ENCODE measurements at places on chromosomes 1 and 21. TPM values are rescaled to one million over a fixed set of nuclear protein-coding genes. Genes with fewer than 3 reads are reported as not detected.

The MTR gene
- polyA plus RNA-seq: 7.3 TPM

GRCh38 chr1:233328142-233328921, 808 bp downstream of the MAP3K21 start:
- peak; percentile 71 for DNase-seq

The ELF3 gene
- 0.11 TPM for polyA plus RNA-seq

DNA sequence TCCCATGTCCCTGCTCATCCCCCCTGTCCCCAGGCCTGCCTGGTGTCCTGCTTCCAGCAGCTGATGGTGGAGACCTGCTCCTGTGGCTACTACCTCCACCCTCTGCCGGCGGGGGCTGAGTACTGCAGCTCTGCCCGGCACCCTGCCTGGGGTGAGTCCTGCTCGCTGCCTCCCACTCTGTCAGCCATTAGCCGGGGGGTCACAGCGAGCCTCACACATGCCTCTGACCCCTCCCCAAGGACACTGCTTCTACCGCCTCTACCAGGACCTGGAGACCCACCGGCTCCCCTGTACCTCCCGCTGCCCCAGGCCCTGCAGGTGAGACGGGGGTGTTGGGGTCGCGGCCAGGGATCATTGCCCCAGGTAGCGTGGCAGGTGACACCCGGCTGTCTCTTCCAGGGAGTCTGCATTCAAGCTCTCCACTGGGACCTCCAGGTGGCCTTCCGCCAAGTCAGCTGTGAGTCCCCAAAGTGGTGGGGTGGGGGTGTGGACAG, 10.0 kb downstream of the SCNN1D start:
- peak; percentile 89 for DNase-seq

GRCh38 chr1:32801096-32801715, 16.0 kb downstream of the YARS1 start:
- no peak for DNase-seq

DNA sequence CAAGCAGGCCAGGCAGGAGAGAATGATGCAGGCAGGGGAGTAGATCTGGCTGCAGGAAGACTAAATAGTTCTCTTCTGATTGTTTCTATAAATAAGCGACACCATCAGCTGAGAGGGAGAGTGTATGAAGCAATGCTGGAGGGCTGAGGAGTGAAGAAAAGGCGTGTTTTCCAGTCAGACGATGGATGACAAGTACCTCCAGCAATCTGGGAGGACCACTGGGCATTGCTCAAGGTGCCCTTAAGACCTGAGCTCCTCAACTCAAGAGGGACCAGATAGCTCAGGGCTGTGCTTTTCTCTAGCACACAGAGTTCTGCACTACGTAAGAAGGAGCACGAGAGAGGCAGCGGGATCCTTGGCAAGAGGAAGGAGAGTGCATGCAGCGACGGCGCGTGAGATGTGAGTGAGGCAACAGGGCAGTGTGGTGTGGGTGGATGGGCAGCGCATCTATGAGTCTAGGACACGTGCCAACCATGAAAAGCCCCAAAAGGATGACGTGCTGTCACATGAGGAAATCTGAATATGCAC, 36.0 kb downstream of the PABPC4 start:
- no peak for DNase-seq

DNA sequence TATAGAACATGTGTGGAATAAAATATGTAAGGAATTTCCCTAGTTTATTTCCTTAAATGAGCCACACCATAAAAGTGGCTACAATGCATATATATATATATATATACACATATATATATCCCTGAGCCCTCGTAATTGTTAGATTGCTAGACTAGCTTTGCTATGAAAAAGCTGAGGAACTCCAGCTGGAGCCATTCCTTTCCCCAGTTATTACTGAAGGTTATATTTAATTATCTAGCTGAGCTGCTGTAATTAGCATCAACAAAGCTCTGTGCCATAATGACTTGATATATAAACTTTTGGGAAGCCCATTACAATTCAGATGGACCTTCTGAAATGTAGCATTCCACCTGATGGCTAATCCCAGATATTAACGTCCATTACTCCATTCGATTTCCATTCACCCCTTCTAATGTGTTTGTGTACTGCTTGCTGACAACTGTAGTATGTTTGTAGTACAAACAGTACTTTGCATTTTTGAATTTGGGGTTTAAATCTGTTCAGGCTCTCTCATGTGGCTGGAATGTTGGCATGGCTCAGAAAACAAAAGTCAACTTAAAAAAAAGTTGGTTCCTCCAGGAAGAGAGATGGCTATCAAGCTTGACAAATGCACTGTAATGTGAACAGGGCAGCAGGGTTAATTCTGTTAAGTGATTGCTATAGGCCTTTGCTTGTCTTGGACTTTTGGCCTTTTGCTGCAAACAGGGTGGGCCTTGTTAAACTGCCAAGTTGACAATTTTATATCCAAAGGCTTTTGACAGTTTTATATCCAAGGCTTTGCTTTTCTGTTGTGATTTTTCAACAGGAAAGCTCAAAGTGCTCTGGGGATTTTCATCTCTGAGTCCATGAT, 170.0 kb downstream of the LTN1 start:
- DNase-seq: peak; percentile 33

GRCh38 chr1:183687546-183688304, 34.6 kb upstream of the APOBEC4 start:
- DNase-seq: no peak

DNA sequence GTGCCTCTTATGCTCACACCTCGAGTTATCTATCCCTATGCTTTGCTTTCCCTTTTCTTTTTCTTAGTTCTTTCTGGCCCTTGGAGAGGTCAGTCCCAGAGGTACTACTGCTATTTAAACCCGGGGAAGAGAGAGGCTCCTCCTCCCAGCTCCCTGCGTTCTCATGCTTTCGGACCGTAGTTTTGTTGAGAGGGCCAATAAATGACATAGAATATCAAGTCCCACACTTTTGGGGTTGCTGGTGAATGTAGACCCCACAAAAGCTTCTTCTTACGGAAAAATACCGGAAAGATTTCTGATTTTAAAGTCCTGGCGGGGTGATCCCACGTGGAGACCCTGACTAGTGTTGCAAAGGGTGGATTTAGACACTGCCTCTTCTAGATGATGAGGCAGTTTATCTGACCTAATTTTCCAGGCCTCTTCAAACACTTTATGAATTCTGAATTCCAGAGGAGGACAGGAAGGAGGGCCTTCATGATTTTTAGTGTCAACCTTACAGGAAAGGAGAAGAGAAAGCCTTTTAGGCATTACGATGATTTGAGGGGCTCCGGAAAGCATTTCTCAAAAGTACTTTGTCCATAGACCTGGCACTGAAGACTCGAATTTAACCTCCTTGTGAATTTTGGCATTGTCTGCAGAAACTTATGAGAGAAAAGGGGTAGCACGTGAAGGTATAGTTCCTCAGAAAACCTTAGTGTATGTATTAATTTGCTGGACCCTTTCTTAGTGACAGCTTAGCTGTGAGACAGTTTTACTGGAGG, 694 bp downstream of the TMEM167B start:
- peak; percentile 67 for DNase-seq

DNA sequence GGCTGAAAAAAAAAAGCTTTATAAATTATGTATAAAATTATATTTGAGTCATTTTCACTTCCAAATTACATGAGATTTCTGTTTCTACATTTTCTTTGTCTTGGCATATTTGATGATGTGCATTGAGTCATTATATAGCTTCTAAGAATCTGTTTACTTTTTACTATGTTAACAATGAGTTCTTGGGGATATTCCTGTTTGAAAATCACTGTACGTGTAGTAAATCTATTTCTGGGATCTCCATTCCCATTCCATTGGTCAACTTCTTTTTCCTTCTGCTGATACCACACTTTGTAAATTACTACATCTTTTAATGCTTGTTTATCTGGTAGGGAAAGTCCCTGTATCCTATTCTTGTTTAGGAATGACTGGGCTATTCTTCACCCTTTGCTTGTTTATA, 43.6 kb downstream of the TNFRSF9 start:
- DNase-seq: no peak

The KCNT2 gene
- 0.56 TPM for polyA plus RNA-seq

GRCh38 chr1:151547119-151547899, 7.2 kb downstream of the TUFT1 start:
- DNase-seq: no peak

The C1orf116 gene
- not detected for polyA plus RNA-seq

The NGF gene
- polyA plus RNA-seq: 75.8 TPM

The LIPI gene
- not detected for polyA plus RNA-seq
